Endothelial cell of umbilical vein (primary cell): ENCODE measurements at places on chromosomes 3 and 15. TPM values are rescaled to one million over a fixed set of nuclear protein-coding genes. Genes with fewer than 3 reads are reported as not detected.

DNA sequence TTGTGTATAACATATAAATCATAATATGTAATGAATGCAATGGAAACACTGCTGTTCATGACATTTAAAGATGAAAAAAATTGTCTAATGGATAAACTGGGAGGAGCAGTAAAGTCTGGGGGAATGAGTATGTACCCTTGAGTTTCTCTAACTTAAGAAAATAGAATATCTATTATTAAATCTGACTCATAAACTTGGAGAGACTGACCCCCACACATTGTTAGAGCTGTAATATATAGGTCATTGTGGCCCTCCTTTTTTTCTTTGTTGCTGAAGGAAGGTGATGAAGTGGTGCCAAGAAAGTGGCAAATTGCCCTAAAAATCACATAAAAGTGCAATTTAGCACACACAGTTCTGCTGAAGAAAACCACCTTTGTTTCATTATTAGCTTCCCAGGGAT is 389.8 kb upstream of the RARB start:
- no peak for DNase-seq

- DNase-seq, result no peak
Measured at GRCh38 chr3:11539677-11540076, 104.0 kb downstream of the VGLL4 start.

DNA sequence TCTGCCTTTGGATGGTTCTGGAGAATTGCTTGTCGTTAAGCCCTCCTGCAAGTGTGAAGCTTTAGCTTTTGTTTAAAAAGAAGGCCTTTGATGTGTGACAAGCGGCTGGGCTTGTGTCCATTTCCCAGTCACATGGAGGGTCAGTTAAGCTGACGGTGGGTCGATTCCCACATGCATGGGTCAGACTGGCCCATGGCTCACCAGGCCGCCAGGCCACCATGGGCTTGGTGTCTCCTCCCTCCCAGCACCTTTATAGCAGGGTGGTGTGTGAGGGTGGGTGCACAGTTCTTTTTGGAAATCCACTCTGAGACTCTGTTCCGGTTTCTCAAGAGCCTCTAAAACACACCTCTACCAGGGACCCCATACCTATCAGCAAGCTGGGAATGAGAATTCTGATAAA is 67.2 kb downstream of the SCN5A start:
- DNase-seq, result no peak

DNA sequence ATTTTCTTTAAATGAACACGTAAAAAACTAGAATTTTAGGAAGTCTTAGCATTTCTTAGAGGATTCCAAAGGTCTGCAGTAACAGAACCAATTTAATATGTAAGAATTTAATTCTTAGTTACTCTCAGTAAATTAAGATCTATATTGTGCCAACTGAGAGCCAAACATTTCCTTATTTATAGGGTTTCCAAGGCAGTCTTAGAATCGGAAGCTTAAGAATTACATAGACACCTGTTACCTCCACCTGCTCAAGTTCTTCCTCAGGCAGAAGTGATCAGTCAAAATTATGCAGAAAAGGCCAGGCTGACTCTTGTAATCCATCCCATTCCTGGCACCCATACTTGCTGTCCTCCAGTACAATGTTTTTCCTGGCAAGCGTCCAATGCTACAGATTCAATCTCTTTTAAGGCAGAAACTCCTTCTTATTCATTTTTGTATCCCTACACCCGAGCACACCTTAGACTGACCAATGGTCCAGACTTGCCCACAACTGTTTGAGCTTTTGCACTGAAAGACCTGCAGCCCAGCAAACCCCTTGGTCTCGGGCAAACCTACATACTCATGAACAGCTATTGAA is 64.3 kb downstream of the NCEH1 start:
- DNase-seq, result peak; percentile 80

DNA sequence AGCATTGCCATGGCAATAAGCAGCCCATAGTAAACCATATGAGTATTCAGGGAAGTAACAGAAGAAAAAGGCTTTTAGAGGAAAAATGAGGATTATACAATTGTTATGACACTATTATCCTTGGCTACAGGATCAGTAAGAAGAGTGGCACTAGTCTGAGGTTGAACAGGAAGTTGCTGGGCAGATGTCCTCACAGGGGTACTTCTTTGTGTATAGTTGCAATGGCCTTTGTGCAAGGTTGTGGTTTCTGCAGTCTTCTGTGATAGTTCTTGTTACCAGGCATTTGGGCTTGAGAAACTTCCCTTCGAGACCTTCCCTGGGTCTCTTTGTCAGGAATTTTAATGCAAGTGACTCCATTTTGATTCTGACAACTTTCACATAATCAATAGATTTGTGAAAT is 100.6 kb upstream of the ATP11B start:
- DNase-seq, result no peak

DNA sequence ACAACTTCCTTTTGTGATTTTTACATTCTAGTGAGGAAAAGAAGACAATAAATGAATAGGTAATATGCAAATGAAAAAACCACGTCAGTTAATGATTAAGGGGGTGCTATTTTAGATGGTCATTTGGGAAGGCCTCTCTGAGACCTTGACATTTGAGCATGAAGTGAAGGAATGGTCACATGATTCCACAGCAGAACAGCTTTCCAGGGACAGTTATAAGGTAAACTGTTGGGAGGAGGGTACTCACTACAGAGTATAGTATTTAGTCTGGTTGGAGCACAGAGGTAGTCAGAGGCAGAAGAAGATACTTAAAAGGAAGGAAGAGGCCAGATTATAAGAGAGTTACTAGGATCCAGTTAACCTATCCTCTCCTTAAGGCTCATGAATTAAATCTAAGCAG is 246.5 kb downstream of the STAG1 start:
- no peak for DNase-seq

DNA sequence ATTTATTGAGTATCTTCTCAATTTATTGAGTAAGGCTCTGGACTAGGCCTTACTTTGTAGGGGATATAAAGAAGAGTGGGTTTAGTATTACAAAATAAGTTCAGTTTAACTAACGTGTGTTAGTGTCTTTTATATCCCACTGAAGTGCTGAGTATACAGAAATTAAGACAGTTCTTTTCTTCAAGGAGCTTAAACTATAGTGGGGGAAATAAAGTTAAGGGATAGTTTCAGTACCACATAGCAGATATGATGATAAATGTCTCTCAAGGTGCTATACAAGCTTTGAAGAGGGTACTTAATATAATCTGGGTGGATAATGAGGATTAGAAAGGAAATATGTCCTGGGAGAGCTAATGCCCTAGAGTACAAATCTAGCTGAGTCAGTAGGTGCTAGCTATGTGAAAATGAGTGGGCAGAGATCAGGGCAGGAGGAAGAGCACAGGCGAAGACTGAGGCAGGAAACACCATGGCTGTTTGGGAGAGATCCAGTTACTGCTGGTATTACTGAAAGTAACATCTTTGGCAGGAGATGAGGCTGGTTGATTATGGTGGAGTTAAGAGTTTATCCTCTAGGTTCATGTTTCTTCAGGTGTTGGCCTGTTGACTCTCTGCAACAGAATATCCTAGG is 46.0 kb downstream of the TEX9 start:
- no peak for DNase-seq

DNA sequence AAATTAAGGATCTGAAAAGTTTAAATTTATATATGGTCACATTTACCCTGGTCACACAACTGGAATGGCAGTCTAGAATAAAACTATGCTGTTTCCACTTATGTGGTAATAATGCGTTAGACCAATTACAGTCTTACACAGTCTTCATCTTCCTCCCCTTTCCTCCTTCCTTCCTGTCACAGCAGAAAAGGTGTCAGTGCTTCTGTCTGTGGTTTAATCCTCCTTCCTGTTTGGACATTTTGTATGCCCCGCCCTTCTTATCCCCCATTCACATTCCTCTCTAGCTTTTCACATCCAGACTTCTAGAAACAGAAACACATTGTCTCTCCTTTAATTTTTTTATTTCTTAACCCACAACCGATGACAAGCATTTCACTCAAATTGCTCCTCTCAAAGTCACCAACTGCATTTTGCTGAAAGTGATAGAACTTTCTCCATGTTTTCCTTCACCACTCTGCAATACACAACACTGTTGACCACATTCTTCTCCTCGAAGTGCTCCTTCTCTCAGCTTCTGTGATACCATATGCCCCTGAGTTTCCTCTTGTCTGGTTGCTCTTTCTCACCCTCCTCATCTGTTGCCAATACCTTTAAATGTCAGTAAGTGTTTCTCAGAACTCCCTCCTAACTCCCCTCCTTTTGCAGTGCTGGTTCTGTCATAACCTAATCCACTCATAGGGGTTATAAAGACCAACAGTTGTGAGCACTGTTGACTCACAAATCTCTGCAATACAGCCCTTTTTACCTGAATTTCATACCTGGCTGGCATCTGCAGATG is 271.6 kb downstream of the UBE2E2 start:
- no peak for DNase-seq

- no peak for DNase-seq
Measured at GRCh38 chr3:15631426-15632211, 30.1 kb downstream of the BTD start.

GRCh38 chr3:37291275-37291700 is 116.9 kb upstream of the LRRFIP2 start:
- peak; percentile 34 for DNase-seq

GRCh38 chr3:12933901-12934300 is 92.5 kb upstream of the RPL32 start:
- no peak for DNase-seq

- peak; percentile 34 for DNase-seq
Measured at GRCh38 chr3:146382386-146382785, 87.0 kb downstream of the PLSCR2 start.

GRCh38 chr3:53776494-53777101 is 69.6 kb downstream of the CHDH start:
- no peak for DNase-seq

GRCh38 chr15:34794590-34795206 is 651 bp downstream of the ACTC1 start:
- DNase-seq, result no peak

- peak; percentile 35 for DNase-seq
Measured at GRCh38 chr3:124492824-124493223, 237.4 kb upstream of the UMPS start.

TRPM1 gene
- 0.19 and 0.54 TPM in 2 replicates for polyA plus RNA-seq

KLF15 gene
- 2.2 and 2.8 TPM in 2 replicates for polyA plus RNA-seq

CAMKV gene
- not detected in 2 replicates for polyA plus RNA-seq

MGA gene
- polyA plus RNA-seq, result 3.6 and 4.1 TPM in 2 replicates

P3H2 gene
- polyA plus RNA-seq, result 5.8 and 6.8 TPM in 2 replicates

GABRB3 gene
- 0.03 TPM in 1 of 2 replicates, not detected in the other for polyA plus RNA-seq

ABI3BP gene
- polyA plus RNA-seq, result 75.1 and 106 TPM in 2 replicates
